ENCODE measurements at places on chromosomes 7 and 10.

GRCh38 chr7:118372530-118372929 is 148.0 kb downstream of the ANKRD7 start:
- no peak for DNase-seq

DNA sequence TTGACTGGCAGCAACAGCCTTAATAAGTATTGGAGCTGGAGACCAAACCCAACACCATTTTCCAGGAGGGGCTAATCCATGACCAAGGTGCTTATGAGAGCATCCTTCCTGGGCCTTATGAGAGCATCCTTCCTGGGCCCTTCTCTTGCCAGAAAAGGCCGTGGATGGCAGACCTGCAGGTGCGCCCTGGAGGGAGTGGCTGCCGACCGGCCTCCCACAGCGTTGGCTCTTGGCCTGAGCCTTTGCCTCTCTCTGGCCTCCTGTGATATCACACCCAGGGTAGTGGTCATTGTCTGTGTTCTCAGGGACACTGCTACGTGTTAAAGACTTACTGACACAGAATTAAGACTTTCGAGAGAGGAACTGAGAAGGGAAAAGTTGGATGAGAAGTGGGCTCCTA is 22.3 kb upstream of the NUDCD3 start:
- no peak for DNase-seq

DNA sequence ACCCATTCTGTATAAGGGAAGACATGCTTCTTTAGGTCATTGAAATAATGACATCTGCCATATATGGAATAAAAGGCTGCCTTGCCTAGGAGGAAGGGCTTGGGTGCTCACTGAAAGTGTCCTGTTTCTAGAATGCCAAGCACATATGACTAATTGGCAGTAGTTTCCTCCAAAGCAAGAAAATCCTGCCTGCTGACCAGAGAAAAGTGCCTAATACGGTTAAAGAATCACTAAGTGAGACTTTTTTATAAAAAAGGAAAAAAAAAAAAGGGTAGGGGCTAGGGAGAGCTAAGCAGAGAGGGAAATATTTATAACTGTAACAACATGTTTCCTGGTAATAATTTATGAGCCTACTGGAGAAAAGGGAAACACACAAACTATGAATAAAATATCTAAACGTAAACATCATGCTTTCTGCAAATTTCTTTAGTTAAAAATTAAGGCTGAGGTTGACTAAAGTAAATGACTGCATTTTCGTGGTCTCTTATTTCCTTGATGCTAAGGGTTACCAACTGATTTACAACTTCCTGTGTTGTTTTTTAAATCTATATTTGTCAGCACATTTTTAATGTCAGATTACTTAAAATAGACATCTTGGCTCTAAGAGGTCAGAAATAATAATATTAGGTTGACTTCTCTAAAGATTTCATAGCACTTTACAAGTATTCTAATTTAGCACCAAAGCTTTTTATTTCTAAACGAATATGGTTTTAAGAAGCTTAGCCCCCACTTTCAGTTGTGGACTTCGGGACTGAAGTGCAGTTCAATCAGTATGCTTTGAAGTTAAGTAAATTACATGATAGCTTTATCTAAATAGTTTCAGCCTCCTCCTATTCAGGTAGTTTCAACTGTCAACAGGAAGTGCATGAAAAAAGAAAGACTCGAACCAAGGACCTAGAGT is 89.6 kb downstream of the CABCOCO1 start:
- no peak for DNase-seq

- DNase-seq, result no peak
Measured at GRCh38 chr7:92944633-92945032, 108.3 kb upstream of the CDK6 start.

DNA sequence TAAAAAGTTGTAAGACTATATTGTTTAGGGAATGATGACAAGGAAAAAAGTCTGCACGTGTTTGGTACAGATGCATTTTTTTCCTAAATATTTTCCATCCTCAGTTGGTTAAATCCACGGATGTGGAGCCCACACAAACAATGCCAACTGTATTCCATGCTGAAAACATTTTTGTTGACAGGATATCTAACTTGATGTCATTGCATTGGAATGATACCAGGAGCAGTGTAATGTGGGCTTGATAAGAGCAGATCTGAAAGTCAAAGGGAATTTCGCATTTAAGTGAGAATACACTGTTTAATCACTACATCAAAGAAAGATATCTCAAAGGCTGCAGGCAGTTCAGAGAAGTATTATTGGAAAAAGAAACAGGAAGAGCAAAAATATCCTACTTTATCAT is 49.5 kb upstream of the TMEM140 start:
- no peak for DNase-seq

- DNase-seq, result peak; percentile 72
Measured at GRCh38 chr10:46284286-46285229, 2.2 kb upstream of the ANTXRL start.

- no peak for DNase-seq
Measured at GRCh38 chr10:7928536-7928935, 110.2 kb downstream of the TAF3 start.

DNA sequence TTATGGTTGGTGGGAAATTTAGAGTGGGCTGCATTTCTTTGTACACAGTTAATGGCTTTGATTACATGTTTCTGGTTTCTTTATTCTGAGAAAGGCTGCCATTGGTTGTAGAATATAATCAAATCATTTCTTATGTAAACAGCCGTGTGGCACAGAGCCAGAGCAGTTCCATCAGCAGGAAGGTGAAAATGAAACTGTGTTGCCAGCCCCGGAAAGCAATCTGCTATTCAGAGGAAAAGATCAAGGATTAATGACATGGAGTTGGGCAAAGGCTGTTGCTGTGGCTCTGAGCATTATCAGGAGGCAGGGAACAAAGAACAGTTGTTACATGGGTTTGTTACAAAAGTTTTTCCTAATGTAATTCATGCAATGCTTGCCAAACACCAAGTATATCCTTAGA is 74.2 kb upstream of the ZNF716 start:
- DNase-seq, result no peak

Measured in stimulated activated CD4-positive, alpha-beta T cell treated with anti-CD3 and anti-CD28 coated beads, Interleukin-15, amount 100 ng/mL, for 48 hours (primary cell).